Lower lobe of right lung (tissue), 2 donors: ENCODE measurements at places on chromosomes 7 and 10. TPM values are rescaled to one million over a fixed set of nuclear protein-coding genes. Genes with fewer than 3 reads are reported as not detected.

- no peak for DNase-seq
These were observed 186.5 kb upstream of the TMEM72 start for GRCh38 chr10:44724415-44725174.

GRCh38 chr7:68414631-68415425 lies 1183.4 kb upstream of the AUTS2 start:
- no peak for DNase-seq

DNA sequence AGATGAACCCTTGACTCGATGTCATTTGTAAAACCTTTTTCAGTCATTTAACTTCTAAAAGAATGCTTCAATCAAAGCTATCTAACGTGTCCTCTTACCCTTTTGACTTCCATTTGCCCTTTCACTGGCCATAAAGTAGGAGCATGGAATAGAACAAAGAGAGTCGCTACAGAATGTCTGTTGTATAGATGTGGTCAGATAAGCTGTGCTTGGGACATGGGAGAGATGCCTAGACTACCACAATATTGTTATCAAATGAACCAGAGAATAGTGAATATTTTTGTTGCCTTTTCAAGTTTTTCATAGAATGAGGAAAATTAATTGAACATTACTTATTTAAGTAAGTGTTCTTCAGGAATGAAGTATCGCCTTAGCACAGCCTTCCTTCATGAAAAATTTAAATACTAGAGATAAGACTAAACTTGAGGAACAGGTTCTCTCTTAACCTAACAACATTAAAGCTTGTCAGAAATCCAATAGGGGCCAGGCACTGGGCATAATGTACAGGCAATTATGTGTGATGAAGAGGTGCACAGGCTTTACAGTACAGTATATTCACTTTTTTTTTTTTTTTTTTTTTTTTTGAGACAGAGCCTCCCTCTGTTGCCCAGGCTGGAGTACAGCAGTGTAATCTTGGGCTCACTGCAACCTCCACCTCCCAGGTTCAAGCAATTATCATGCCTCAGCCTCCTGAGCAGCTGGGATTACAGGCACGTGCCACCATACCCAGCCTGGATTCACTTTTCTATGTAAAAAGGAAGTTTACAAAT lies 7.5 kb upstream of the KMT2E start:
- DNase-seq = no peak

GRCh38 chr10:73862011-73862410 lies 12.3 kb downstream of the CAMK2G start:
- no peak for DNase-seq

PRTFDC1 gene
- total RNA-seq = 3.8 TPM

LAMB1 gene
- 104 TPM for total RNA-seq

AKR1C4 gene
- total RNA-seq = not detected
